NCI-H1694 (cell line): ENCODE measurements at places on chromosomes 2 and 18.

- no peak for DNase-seq
Measured at GRCh38 chr2:99297994-99298393, 3.0 kb downstream of the LYG1 start.

DNA sequence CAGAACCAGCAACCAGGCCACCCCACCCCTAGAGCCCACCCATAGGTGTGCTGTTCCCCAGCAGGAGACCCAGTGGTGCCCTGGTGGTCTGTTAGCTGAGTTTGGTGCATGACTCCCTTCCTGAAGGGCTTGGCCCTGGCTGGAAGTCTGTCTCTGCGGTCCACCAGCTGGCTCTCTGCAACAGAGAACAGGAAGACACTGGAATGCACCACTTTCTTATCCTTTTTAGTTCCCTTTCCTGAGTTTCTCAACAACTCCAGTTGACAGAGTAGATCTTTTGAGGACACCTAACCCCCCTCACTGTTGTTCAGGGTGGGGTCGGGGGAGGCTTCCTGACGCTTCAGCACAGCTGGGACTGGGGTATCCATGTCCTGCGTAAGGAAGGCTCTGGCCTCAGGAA lies 11.9 kb upstream of the RPL37A start:
- no peak for DNase-seq

GRCh38 chr2:111121028-111121827 lies 514 bp downstream of the BCL2L11 start:
- peak; percentile 31 for DNase-seq

DNA sequence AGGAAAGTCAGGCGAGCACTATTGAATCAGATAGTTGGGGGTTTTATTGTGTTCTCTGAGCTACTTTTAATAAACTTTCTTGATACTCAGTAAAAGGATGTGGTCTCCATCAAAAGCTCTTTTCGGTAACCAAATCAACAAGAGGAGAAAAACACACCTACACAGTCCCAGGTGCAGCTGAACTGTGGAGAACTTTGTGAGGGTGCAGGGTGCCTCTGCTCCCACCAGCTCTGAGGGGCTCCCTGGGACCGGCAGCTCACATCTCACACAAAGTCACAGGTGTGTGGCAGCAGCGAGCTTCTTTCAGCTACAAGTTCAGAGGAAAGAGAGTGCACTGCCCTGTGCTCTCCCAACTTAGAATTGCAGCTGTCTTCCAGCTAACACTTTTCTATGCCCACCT lies 650.4 kb downstream of the RNF144A start:
- no peak for DNase-seq

DNA sequence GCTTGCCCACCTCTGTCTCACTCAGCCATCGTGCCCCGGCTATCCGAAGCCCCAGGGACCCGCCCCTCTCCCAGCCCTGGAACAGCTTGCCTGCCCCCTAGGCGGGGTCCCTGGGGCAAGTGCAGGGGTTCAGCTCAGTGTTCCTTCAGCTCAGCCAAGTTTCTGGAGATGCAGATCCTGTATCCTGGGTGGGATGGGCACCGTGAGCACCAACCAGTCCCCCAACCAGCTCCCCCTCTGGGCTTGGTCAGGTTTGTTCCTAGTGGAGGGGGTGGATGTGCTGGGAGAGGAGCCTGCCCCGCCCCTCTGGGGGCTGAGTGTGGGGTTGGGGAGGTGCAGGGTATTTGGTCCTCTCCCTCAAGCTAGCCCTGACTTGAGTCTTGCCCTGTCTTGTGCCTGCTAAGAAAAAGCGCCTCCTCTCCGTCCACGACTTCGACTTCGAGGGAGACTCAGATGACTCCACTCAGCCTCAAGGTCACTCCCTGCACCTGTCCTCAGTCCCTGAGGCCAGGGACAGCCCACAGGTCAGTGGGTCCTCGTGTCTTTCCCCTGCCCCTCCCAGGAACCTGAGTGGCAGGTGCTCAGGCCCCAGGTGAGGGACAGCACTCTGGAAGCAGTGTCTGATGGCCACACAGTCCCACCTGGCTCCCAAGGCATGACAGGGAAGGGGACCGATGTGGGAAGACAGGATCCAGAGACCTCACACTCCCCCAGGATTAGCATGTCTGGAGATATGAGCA lies 32.6 kb downstream of the MLPH start:
- no peak for DNase-seq

- no peak for DNase-seq
Measured at GRCh38 chr18:50820901-50821520, 1.2 kb upstream of the MRO start.

- DNase-seq: no peak
Measured at GRCh38 chr2:70939839-70940580, 4.3 kb downstream of the ATP6V1B1 start.

DNA sequence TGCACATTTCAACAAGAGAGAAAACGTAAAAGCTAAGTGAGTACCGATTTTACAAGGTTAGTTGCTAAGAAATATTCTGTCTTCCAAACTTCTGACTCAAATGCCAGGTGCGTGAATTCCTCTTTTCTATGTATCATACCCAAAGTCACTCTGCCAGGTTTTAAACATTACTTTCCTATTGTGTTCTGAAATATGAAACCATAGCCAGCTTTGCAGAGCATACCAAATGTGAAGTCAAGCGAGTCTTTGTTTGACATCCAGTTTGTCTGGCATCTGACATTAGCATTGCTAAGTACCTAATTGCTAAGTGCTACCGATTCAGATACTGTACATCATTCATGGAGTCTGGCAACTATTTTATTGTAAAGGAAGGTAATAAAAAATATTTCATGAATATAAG lies 321.9 kb upstream of the GALNT5 start:
- DNase-seq: peak; percentile 31

DNA sequence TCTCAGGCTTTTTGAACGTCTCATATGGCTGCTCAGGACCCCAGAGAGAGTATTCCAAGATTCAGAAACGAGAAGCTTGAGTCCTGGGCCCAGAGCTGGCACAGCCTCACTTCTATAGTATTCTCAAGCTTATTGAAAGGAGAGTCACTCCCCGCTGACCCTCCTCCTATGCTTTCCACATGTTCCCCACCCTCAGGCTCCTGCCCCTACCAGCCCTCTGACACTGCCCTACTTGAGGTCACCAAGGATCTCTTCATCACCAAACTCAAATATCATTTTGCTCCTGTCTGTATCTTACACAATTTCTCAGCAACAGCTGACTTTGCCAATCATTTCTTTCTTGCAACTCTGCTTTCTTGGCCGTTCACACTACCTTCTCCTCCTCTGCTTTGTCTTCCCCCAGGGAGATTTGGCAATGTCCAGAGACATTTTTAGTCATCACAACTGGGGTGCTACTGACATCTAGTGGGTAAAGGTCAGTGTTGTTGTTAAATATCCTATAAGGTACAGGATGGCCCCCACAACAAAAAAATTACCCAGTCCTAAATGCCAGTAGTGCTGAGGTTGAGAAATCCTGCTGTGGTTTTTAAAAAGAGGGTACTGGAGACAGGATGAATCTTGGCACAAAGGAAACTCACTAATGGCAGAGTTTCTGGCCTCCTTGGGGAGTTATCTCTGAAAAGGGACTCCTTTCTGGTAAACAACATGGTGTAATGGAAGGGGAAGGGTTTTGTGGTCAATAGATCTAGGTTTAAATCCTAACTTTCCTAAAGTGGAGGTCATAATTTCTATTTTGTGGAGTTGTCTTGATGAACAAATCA lies 26.9 kb upstream of the INSIG2 start:
- DNase-seq: no peak

GRCh38 chr2:201704536-201704935 lies 6.1 kb upstream of the MPP4 start:
- no peak for DNase-seq

DNA sequence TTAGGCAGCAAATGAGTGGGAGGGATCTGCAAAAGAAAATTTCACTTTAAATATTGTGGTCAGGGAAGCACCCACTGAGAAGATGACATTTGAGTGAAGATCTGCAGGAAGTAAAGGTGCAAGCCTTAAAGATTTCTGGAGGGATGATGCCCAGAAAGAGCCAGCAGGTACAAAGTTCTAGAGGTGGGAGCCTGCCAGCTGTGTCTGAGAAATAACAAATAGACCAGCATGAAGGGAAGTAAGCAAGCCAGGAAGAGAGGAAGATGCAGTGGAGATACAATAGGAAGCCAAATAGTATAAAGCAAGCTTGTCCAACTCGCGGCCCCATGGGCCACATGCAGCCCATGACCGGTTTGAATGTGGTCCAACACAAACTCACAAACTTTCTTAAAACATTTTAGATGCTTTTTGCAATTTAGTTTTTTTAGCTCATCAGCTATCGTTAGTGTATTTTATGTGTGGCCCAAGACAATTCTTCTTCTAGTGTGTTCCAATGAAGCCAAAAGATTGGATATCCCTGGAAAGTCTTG lies 489.9 kb downstream of the DCC start:
- no peak for DNase-seq

DNA sequence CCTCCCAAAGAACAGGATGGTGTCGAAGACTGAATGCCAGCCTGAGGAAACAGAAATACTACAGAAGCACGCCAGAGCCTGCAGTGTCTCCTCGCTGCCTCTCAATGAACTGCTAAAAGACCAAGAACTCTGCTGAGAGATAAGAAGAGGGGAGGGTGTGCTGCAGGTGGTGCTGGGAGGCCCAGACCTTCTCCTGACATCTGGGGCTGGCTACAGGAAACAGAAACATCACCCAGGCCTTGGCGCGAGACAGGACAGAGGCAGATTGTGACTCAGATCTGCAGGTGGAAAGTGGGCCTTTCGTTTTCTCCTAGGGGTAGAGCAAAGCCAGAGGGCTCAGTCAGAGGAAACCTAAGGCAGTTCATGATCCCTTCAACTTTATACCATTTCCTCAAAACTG lies 250.3 kb upstream of the TCF4 start:
- no peak for DNase-seq

DNA sequence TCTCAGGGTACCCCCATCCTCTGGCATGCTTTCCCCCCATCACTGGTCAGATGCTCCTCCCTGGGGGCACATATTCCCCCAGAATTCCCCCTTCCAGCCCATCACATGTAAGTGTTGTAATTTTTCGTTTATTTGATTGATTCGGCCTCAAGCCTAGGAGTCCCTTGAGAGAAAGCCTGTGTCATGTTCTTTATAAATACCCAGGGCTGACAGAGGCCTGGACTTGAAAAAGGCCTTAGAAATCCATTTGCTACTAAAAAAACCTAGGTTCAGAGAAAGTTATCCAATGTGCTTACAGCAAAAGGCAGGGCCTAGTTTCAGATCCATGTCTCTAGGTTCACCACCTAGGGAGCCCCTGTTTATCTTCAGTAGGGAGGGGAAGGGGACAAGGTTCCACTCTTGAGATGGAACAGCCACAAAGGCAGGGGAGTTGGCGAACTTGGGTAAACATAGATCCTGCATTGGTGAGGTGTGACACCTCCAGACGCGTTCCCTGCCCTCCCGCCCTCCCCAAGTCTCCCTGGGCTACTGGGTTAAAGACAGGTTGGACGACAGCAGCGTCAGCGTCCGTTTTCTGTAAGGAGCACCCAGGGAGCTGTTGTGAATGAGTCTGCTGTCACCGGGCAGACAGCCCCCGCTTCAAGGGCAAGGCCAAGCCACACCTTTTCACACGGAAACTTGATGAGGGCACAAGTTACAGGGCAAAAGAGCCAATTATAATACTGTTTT lies 147.8 kb downstream of the EN1 start:
- DNase-seq: no peak

DNA sequence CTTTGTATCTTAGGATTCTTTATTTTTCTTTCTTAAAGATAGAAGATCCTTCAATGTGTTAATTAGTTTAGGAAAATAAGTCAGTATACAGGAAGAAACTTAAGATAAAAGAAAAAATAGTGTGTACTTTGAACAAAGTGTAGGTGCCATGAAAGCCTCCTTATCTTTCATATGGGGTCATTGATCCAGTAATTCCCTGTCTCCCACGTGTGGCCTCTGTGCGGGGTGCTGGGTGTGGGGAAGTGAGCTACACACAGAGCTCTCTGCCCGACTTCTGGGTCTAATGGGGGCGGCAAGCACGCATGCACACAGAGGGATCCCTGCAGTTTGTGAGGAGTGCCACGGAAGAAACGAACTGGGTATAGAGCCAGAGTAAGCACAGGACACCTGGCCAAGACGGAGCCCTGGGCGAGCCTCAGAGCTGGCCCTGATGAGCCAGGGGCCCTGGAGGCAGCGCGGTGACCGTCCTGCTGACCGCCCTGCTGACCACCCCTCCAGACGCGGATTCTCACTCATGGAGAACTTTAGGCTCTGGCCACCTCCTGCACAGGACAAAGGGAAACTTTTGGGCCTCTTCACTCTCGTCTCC lies 253.5 kb downstream of the ACKR3 start:
- no peak for DNase-seq

DNA sequence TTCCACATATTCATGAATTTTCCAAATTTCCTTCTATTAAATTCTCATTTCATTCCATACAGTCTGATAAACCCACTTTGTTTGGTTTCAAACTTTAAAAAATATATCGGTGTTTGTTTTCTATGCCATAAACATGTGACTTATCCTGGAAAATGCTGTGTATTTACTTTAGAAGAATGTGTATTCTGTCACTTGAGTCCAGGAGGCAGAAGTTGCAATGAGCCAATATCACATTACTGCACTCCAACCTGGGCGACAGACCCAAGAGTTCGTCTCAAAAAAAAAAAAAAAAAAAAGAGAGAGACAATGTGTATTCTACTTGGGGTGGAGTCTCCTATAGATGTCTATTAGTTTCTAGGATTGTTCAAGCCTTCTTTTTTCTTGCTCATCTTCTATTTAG lies 31.8 kb downstream of the MBD5 start:
- no peak for DNase-seq

DNA sequence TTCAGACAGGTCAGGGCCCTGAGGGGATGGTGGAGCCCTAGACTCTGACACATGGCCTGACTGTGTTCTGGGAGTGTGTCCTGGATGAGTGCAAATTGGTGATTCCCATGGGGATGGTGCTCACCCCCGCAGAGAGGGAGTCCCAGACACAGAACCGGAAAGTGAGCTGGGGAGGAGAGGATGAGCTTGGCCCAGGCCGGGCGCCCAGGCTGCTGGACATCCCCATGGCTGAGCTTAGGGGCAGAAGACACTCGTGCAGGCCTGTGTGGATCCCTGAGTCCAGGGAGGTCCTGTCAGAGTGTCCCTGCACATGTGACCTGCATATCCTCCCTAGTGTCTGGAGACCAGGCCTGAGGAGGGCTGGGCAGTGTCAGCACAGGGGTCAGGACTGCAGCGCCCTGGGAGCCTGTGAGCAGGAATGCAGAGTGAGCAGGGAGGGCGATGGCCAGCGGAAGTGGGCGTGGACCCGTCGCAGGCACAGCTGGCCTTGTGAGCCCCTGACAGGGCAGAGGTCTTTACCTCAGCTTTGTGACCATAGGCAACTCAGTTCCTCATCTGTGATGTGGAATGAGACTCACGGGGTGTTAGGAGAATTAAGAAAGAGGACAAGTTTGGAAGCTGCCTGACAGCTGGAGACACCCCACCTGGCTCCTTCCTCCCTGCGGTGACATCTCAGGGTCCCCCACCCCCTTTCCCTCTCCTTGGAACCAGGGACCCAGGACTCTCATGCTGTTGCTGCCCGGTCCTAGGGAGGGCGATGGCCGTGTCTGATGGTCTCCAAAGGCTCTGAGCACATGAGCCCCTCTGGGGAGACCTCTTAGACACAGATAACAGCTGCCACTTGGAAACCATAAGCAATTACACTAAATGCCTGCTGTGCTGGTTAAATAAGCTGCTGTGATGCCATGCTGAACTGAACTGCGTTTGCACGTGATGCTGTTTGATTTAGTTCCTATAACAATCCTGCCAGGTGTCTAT lies 62.6 kb upstream of the HS6ST1 start:
- peak; percentile 64 for DNase-seq

GRCh38 chr2:98072442-98072841 lies 14.5 kb upstream of the VWA3B start:
- DNase-seq: no peak

- no peak for DNase-seq
Measured at GRCh38 chr2:70385966-70386595, 84.2 kb upstream of the FAM136A start.
